CD4-positive, alpha-beta T cell treated with Interleukin-21 for 1 hour (primary cell): ENCODE measurements at places on chromosomes 2 and 18.

GRCh38 chr2:239704737-239705136 lies 303.9 kb upstream of the HDAC4 start:
- DNase-seq, result no peak

DNA sequence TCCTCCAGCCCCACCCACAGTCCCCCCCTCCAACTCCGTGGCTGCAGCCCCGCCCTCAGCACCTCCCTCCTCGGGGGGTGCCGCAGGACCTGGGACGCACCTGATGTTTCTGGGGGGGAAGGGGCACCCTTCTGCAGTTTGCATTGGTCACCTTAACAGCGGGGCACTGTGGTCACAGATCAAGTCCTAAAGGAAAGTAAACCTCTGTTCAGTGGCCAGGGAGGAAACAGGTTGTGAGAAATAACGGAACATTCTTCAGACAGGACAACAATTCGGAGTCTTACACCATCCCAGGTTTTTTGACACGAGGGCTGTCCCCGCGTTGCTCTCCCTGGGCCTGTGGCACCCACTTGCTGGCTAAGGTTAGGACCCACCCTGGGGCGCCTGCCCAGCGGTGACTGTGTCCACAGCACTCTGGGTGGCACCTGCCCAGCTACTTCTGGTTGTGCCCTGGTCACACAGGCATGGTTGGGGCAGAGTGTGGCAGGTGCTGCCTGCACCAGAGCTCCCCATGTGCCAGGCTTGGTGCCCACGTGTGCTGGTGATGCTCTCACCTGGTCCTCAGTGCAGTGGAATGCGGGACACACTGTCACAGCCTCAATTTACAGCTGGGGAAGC lies 93.5 kb upstream of the OTOS start:
- DNase-seq, result no peak

- no peak for DNase-seq
Measured at GRCh38 chr2:8249141-8249540, 432.7 kb upstream of the ID2 start.

DNA sequence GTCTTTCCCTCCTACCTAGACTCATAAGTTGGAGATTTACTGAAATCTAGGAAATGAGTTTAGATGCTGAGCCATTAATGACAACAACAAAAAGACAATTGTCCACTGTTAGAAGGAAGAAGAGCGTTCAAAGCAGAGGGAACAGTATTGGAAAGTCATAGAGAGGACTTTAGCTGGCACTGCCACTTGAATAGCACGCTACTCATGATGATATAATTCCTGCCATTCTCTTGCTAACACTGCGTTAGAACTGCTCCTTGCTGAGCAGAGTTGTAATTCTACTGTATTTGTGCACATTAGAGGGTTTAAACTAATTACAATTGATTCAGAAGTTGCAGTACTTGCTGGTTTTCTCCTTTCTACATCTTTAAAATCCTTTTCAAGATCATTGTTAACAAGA lies 9.0 kb upstream of the AFTPH start:
- DNase-seq, result no peak

DNA sequence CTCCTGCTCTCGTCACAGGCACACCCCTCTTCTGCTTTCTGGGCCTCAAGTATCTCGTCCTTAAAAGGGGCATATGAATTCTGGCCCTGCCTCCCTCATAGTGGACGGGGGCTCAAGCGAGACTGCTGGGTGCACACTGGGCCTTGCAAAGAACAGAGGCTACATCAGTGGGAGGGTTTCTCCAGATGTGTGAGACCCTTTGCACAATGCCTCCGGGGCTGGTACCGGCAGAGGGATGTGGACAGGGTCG lies 25.0 kb downstream of the CRACDL start:
- no peak for DNase-seq

DNA sequence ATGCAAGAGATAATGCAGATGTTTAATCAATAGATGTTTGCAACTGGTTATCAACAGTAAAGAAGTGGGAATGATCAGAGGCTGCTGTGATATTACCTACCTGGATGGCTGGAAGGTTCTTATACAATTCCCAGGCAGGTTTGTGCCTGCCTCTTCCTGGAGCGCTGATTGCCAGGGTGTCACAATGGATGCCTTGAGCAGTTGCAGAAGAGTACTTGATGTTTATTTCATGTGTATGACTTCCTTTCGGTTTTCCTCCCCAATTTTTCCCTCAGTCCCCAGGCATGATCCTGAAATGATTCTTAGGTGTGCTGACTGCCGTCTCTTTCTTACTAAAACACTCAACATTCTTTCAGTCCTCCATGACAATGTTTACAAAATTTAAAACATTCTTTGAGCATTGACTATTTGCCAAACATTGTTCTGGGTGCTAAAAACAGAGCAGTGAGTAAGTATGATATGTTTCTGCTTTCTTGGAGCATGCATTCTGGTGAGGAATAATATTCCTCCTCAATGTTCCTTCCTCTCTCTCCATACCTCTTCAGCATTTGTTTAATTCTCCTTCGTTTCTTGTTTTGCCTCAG lies 416.6 kb upstream of the TRIB2 start:
- no peak for DNase-seq

DNA sequence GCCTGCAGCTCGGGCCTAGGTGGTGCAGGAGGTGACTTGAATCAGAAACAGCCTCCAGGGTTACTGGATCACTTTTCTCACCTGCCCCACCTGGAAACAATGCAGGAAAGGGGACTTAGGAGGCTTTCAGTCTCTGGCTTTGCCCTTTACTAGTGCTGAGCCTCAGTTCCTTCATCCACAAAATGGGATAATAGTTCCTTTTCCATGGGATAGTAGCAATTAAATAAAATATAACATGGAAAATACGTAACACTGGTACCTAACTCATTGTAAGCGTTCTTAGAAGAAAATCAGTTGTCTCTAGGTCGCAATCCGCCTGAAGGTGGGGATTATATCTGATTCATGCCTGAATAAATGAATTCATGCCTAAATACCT lies 112.6 kb upstream of the STPG4 start:
- no peak for DNase-seq

- DNase-seq, result peak; percentile 50
Measured at GRCh38 chr2:26942543-26943295, 27.7 kb upstream of the MAPRE3 start.

GRCh38 chr2:37011130-37011529 lies 44.8 kb upstream of the STRN start:
- no peak for DNase-seq

DNA sequence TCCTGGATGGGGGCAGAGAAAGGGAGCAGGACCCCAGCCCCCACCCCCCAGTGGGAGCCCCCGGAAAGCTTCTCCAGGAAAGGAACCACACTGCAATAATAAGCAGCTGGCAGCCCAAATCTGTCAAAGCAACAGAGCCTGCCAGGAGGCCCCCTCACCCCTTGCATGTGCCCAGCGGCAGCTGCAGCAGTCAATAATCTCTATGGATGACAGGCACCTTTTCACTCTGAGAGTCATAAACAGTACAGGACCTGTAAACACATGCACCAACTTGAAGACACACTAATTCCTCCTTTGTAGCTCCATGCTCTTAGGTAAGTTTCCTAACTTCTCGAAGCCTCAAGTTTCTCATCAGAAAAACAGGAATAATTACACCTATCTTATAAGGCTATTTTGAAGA lies 26.2 kb upstream of the KDM3A start:
- no peak for DNase-seq

GRCh38 chr2:188983427-188984064 lies 9.4 kb downstream of the COL3A1 start:
- no peak for DNase-seq

DNA sequence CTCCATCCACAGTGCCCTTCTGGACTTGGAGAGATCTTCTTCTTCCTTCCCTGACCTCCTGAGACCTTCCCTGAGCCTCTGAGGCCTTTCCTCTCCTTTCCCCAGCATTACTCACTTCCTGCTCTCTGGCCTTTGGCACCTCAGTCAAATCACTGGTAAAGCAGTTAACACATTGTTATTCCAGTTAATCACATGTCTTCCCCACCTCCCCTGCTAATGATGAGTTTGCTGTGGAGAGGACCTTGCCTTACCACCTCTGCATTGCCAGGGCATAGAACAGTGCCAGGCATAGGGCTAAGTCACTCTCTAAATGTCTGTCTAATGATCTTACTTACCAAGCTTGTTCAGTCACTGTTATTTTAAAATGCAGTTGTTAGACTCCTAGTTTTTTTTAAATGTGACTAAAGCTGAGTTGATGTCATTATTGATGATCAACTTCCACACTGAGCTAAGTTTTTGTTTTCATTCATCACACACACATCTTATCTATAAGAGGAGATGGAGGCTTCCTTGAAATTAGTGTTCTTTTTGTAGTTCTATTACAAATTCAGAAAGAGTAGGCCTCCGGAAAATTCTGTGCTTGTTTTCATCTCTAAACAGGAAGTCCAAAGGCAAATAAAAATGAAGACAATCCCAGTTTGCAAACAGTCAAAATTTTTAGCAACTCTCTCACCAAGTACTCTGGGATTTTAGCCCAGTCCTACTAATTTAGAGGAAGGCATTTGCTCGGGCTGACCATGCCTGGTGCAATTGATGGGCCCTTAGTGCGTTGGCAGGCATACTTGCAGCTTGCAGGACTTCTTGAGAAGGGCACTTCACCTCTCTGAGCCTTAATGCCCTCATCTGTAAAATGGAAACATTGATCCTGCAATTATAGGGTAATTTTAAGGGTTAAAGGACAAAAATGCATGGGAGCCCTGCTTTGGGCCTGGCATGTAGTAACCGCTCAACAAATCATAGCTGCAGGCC lies 113.7 kb upstream of the SPRED2 start:
- DNase-seq, result no peak

GRCh38 chr2:210072922-210073509 lies 70.6 kb downstream of the RPE start:
- peak; percentile 17 for DNase-seq

DNA sequence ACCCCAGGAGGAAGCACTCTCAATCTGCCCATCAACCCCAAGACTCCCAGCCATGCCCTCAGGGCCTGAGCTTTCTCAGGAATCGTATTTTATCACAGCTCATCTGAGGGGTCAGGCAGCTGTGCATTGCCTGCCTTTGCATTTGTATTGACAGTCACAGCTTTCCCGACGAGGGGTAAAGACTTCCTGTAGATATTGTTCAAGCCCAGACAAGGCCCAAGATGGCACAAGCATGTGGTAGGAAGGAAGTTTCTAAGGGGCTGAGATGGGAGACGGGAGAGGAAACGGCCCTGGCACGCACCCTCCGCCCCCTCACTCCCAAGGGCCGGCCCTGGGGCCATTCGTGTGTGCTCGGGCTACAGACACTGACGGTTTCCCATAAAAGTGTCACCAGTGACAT lies 34.2 kb upstream of the PRLH start:
- DNase-seq, result no peak

DNA sequence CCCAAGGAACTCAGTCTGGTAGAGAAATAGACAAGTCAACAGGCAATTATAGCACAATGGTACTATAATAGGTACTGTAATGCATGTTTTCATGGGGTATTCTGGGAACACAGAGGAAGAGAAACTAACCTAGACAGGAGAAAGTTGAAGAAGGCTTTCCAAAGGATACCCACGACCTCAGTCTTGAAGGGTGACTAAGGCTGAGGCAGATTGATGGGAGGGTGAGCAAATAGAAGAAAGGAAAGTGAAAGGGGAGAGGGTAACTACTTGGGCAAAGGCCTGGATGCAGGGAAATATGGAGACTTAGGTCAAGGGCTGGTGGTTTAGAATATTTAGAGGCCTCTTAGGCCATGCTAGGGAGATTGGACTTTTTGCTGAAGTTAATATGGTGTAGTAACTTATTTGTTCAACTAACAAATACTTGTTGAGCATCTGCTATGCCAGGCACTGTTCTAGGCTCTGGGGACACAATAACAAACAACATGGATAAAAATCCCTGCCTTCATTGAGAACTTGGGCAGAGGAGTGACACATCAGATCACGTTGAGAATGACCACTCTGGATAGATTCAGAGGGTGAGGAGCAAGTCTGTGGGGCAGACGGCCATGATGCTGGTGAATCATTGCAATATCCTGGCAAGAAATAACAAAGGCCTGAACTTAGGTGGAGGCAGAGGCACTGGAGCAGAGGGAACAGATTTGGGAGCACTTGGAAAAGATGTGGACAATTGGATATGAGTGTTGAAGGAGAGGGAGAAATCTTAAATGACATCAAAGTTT lies 56.4 kb downstream of the PLB1 start:
- no peak for DNase-seq

DNA sequence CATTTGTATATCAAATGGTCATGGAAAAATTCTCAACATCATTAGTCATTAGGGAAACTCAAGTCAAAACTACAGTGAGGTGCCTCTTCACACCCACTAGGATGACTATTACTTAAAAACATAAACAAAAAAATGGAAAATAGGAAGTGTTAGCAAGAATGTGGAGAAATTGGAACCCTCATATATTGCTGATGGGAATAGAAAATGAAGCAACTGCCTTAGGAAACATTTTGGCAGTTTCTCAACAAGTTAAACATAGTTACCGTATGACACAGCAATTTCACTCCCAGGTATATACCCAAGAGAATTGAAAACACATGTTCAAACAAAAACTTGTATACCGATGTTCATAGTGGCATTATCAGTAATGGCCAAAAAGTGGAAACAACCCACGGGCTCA lies 18.1 kb upstream of the CYP26B1 start:
- no peak for DNase-seq

DNA sequence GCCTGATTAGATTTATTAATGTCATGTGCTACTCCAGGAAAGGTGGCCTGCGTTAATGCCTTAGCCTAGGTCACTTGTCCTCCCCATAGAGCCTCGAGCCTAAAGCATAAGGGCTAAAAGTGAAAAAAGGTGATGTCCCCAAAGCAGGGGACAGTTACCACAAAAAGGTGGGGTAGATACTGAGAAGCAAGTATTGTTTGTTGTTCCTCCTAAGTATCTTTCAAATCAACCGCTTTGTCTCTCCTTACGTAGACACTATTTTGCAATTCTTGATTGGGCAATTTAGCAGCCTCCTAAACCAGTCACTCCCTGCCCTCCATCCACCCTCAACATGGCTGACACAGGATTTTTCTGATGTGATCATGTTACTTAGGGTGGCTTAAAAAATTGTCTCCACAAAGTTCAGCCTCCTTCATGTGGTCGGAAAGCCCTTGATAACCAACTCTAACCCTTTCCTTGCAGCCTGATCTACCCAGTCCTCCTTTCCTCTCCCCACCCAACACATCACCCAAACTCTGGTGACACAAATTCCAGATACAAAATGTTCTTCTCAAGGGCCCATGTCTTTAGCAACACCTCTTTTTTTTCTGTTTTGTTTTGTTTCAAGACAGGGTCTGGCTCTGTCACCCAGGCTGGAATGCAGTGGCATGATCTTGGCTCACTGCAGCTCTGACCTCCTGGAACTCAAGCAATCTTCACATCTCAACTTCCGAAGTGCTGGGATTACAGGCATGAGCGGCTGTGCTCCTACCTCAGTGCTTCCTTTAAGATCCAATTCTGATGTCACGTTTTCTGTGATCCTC lies 6.9 kb downstream of the INHA start:
- no peak for DNase-seq

- DNase-seq, result no peak
Measured at GRCh38 chr2:72921853-72922252, 4.5 kb downstream of the EMX1 start.

- no peak for DNase-seq
Measured at GRCh38 chr2:9384521-9384920, 38.8 kb downstream of the ITGB1BP1 start.

GRCh38 chr2:168718622-168719021 lies 83.8 kb upstream of the NOSTRIN start:
- no peak for DNase-seq
